ENCODE measurements at places on chromosomes 5 and 9. TPM values are rescaled to one million over a fixed set of nuclear protein-coding genes. Genes with fewer than 3 reads are reported as not detected.

GRCh38 chr9:14248149-14248548 is 65.8 kb downstream of the NFIB start:
- DNase-seq: no peak

The CCNJL gene
- polyA plus RNA-seq: 0.07 TPM

- no peak for DNase-seq
These were observed 2.5 kb upstream of the WHRN start for GRCh38 chr9:114507726-114508125.

DNA sequence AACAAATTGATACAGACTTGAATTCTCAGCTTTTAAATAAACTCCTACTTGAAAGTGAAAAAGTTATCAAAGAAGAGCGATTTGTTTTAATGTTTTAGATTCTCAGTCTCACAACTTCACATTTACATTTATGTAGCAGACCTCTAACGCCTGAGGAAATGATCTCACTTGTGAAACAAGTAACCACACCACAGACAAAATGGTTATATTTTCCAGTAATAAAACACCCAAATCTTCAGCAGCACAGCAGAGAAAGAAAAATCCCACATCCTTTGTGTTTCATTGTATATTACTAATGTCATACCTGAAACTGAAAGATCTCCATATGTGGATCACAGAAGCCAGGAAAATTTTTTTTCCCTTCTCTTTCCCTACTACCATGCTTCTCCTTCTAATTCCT is 29.8 kb upstream of the GZMA start:
- DNase-seq: no peak

The F2RL2 gene
- 0.54 TPM for polyA plus RNA-seq

- no peak for DNase-seq
These were observed 44.4 kb downstream of the AK8 start for GRCh38 chr9:132833550-132834121.

DNA sequence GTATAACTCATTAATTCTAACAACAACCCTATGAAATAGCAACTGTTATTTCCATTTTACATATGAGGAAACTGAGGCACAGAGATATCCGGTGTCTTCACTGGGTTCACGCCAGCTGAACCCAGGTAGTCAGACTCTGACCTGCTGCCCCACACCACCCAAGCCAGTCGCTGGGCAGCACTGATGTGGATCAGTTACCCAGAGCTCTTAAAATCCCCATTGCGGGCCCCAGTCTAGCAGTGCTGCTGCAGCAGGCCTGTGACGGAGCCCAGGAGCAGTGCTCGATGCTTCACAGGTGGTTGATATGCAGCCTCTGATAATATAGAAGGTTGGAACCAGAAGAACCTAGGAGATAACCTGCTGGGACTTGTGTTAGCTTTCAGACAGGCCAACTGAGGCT is 24.3 kb downstream of the PTPA start:
- DNase-seq: no peak

DNA sequence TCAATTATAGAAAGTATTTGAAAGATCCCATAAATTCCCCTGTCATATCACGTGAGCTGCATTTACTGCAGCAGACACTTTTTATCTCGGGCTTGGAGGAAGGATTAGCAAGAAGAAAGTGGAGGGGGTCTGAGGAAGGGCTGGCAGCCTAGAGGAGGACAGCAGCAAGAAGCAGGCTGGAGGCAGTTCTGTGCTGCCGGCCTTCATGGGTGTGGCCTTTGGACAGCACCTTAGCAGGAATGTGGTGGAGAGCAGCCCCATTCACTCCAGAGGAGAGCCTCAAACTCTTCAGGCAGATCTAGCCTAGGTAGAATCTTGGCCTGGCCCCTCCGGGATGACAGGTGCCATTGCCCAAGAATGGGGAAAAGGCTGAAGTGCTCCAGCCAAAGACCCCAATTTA is 89.8 kb upstream of the GABRP start:
- DNase-seq: no peak

DNA sequence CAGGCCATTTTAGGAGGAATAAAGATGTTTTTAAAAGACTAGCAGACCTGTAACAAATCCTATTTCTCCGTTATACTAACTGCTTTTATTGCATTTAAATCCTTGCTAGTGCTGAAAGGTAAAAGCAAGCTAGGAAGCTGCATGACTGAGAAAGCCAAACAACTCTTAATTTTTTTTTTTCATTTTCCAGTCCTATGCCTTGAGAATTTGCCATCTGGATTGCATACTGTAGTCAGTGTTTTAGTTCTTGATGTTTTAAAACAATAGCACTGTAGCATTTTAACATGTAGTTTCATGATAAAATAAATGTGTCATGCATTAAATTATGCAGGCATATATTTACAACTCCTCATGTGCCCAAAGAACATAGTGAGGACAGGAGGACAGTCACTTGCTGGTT is 108.4 kb upstream of the FGF10 start:
- DNase-seq: no peak

GRCh38 chr5:128857076-128857677 is 108.1 kb upstream of the SLC27A6 start:
- no peak for DNase-seq

GRCh38 chr9:107674721-107675277 is 185.2 kb upstream of the KLF4 start:
- DNase-seq: no peak

GRCh38 chr5:122182491-122182921 is 53.2 kb downstream of the ZNF474 start:
- DNase-seq: no peak

DNA sequence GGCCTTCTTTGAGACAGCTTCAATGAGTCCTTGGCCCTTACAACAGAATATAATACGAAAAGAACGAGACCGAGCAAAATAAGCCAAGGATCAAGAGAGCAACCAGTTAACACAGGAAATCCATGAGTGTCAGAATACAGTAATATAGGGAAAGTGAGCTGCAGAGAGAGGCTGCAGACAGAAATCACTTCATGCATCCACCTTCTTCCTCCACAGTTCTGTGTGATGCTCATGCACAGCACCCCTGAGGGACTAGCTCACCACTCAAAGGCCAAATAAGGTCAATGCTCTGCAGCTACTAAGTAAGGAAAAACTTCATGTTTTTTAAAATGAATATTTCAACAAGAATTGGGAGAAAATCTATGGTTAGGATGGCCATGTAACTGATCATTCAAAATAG is 257.1 kb downstream of the MCTP1 start:
- DNase-seq: no peak

- no peak for DNase-seq
These were observed 5.6 kb downstream of the IDNK start for GRCh38 chr9:83628540-83628939.

DNA sequence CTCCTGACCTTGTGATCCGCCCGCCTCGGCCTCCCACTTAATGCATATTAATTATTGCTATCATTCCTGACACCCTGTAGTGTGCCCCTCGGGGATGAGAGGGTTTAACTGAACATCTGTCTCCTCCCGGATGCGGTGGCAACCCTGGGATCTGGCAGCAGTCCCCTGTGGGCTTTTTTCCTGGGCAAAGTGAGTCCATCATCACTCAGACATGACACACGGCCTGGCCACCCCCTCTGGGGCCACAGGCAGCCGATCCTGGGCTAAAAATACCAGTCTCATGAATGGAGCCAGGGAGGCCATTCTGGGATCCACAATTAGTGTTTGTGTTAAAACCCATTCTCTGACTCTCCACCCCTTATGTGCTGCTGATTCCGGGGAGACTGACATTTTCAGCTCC is 161.2 kb downstream of the RGS3 start:
- DNase-seq: no peak

DNA sequence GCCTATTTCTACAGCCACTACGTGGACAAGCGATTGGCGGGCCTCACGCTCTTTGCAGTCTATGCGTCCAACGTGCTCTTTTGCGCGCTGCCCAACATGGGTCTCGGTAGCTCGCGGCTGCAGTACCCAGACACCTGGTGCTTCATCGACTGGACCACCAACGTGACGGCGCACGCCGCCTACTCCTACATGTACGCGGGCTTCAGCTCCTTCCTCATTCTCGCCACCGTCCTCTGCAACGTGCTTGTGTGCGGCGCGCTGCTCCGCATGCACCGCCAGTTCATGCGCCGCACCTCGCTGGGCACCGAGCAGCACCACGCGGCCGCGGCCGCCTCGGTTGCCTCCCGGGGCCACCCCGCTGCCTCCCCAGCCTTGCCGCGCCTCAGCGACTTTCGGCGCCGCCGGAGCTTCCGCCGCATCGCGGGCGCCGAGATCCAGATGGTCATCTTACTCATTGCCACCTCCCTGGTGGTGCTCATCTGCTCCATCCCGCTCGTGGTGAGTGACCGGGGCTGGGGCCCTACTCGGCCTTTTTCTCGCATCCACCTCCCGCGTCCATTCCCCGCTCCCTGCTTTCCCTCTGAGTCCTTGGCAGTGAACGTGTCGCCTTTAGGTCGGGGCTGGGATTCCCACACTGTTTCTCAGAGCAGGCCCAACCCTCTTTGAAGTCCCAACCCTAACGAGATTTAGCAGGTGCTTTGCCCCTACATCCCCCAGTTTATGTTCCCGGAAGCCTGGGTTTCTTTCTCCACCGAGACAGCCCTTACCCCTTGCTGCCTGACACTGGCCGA is 1.8 kb downstream of the PTGER4 start:
- DNase-seq: no peak

The VPS13A gene
- 2.4 TPM for polyA plus RNA-seq

The TCERG1 gene
- polyA plus RNA-seq: 7.8 TPM

GRCh38 chr9:77606526-77606925 is 41.6 kb downstream of the GNA14 start:
- DNase-seq: no peak

The GLDC gene
- polyA plus RNA-seq: 62.8 TPM

The GABRA1 gene
- polyA plus RNA-seq: not detected

- no peak for DNase-seq
These were observed 9.6 kb upstream of the CCDC171 start for GRCh38 chr9:15543047-15543813.

Measured in liver (tissue), 10 donors.